NCI-H446 treated with DMSO at 0.1 percent for 48 hours (cell line): ENCODE measurements at places on chromosomes 2 and 18.
A peak's percentile ranks its signal among the peaks of the same experiment; 100 is the strongest.

DNA sequence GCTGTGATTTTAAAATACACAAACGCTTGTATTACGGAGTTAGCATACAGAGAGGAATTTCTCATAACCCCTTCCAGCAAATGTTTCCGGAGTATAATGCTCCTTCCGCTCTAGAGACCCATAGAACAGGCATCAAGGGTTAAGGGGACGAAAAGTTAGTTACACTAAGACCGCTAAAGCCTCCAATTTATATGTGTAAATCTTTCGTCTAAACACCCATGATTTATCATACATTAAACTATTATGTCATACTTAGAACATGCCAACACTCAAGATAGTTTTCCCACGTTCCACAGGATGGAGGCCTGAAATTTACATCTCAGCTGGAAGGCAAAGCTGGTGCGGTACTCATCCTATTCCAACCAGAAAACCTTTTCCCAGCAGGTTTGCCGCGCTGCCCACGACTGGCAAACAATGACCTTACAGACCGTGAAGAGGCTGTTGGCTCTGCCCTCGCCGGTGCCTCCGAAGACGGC lies 650 bp downstream of the ORMDL1 start:
- peak; percentile 13 for DNase-seq

DNA sequence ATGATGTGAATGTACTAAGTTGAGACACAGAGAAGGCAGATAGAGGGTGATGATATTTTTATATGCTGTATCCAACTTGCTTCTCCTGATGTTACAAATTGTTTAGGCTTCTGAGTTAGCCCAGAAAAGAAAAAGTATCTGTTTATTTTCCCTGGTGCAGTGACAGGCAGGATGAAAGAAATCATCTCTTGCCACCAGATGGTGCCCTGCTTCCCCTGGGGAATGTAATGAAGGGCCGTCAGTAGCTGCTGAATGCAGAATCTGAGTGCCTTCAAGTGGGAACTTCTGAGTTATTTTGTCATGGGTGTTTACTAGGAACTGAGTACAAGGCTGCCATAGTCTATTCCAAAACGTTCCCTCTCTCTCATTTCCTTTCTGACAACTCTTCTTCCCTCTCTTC lies 525.6 kb downstream of the MBD2 start:
- DNase-seq = peak; percentile 69

GRCh38 chr2:106195981-106196380 lies 1.9 kb upstream of the UXS1 start:
- DNase-seq = no peak

GRCh38 chr2:63819765-63820717 lies 21.7 kb upstream of the UGP2 start:
- peak; percentile 25 for DNase-seq

DNA sequence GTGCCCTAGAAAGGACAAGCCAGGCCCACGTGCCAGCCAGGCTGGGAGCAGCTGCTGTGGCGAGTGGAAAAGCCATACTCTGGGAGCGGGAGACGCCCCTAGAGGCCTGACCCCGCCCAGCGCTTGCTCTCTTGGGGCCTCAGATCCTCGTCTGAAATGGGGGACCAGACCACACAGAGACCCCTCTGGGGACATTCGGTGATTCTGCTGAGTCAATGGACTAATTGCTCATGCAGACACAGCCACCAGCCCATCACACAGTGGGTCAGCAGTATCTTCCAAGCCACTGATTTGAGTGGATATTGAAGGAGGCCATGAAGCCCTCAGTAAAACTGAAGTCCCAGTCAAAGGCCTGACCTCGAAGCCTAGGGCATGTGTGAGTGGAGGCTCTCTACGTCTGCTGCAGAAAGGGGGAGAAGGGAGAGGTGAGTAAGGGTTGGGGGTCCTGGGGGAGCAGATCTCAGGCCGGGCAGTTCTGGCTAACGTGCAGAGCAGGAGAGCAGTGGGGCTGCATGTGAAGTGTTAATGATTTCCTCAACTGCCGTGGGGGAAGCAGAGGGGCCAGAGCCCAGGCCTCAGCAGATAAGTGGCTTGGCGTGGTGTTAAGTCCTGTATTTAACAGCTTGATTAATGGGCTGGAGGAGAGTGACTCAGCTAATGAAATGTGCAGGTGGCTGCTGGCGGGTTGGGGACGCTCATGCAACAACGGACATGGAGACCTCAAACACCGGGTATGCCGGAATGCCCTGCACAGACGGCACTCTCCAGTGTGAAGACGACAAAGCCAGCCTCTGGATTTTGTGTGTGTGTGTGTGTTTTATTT lies 104.4 kb upstream of the TWIST2 start:
- DNase-seq = no peak

DNA sequence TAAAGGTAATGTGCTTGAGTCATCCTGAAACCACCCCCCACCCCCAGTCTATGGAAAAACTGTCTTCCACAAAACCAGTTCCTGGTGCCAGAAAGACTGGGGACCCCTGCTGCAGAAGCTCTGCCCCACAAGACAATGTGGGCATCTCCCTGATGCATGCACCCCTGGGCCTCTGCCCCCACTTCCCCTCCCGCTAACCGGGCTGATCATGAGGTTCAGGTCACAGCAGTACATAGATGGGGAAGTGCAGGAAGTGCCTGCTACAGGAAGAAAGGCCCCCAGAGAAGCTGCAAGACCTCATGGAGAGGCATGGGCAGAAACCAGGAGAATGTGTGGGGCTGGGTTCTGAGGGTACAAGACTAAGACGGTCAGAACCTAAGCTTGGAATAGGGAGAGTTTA lies 243.4 kb upstream of the ID2 start:
- DNase-seq = no peak

DNA sequence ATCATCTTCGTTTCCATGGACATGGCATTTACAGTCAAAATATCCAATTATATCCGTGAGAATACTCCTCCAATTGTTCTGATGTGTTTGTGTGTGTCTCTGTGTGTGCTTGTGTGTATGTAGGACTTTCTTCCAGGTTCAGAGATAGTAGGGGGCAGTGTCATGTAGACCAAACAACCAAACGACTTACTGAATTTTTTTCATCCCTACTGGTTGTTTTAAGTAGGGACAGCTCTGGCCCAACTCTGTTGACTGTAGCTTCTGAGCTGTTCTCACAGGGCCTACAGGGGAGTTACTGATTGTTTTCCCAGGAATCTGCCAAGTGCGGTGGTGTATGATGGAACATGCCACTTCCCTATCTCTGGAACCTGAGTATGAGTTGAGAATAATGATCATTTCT lies 69.6 kb downstream of the ETAA1 start:
- no peak for DNase-seq

DNA sequence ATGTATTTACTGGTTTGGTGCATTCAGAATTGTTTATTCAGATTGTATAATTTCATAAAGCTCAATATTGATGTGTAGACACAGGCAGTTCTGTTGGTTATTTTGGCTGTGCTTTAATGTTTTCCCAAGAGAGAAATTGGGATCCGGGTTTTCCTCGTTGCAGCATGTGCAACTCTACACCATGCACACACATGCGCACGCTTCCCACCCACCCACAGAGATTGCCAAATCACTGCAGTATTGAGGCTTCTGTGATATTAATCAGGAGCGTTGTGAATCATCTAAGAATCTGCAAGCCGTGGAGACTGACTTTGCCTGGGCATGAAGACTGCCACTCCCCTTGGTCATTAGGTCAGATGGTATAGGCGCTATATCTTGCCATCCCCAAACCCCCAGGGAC lies 571.5 kb downstream of the SLC4A3 start:
- DNase-seq = no peak

DNA sequence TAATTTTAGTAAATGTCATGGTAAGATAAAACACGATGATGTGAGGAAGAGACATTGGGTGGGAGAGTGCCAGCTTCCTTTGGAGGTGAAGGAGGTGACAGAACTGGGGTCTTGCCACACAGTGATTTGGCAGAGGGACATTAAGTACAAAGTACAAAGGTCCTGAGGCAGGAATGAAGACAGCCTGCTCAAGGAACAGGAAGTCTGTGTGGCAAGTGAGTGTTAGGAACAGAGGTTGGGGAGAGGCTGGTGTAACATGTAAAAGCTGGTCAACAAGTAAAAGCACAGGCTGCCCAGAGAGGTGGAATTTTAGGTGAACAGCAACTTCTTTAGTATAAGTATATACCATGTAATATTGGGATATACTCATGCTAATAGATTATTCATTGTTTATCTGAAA lies 73.1 kb downstream of the INPP5D start:
- DNase-seq = no peak

DNA sequence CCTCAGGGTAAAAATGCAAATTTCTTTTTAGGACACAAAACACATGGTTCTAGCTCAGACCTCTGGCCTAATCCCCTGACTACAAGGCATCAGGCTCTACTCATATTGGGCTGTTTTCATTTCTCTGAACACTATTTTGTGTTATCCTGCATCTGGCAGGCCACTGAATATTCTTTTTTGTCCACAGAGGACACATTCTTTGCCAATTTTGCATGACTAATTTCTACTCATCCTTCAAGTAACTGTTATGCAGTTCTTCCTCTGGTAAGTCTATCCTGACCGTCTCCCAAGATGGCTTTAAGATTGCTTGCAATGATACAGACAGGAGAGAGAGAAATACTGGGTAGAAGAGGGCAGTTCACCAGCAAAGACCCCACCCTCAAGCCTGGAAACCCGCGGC lies 107.6 kb upstream of the RGPD4 start:
- DNase-seq = no peak

DNA sequence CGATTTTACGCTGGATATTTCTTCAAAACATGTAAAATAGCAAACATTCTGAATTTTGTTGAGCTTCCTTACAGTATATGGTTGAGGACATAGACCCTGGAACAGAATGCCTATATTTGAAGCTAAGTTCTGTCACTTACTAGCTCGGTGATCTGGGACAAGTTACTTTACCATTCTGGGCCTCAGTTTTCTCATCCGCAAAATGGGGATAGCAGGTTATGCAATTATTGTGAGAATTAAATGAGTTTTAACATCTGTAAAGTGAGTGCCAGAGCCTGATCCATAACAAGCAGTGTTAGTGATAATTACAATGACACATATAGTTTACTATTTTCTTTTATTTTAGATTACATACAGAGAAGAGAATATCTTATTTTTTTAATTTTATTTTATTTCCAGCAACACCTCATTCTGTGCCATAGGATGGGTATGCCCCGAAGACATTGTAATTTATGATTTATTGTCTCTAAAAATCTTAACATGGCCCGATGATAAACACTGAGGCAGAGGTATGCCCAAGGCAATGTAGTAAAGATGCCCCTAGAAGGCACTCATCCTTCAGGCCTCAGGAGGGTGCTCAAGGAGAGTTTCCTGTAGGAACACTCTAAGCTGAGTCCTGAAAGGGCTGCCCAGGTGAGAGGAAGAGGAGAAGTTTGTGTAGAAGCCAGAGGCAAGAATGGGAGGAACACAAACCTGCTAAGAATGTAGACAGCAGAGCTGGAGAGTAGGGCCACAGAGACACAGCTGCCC lies 250.9 kb downstream of the BCL11A start:
- no peak for DNase-seq

GRCh38 chr2:237558961-237559641 lies 7.3 kb upstream of the PRLH start:
- DNase-seq = peak; percentile 36

DNA sequence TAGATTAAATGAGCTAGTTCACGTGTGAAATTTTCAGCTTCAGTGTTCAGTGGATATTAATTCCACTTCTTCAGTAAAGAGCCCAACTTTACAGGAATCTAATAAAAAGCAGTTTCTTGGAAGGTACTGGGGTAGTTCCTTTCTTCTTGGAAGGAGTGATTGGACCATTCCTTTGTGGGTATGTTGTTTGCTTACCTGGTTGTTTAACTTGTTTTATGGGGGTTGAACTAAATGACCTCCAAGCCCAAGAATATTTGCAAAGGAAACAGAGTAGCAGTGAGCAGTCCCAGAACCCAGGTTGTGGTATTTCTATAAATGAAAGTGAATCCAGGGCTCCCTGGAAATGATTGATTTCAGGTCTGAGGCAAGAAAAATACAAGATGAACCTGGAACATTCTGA lies 31.4 kb downstream of the KCNJ13 start:
- DNase-seq = no peak

DNA sequence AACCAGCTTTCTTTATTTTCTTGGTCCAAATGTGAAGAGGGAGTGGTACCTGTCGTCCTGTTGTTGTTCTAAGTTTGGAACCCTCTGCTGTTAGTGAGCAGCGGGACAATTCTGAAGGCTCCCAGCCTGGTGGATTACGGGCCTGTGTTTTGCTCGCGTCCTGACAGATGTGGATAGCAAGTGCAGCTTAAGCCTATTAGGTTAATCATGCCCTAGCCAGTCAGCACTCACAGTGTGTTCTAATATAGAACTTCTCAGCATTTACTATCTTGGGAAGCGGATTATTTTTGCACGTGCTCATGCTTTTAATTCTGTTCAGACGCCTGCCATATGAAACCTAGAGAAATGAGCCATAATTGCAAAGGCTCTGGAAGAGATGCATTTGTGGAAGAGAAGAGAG lies at the start of gene PCARE:
Gene PCARE, minus strand, starts transcription at position 113 of the 400 bp plus-strand sequence. CDS start 262 bp downstream, outside the sequence.
- no peak for DNase-seq

GRCh38 chr2:183984871-183985270 lies 613.5 kb upstream of the ZNF804A start:
- no peak for DNase-seq

DNA sequence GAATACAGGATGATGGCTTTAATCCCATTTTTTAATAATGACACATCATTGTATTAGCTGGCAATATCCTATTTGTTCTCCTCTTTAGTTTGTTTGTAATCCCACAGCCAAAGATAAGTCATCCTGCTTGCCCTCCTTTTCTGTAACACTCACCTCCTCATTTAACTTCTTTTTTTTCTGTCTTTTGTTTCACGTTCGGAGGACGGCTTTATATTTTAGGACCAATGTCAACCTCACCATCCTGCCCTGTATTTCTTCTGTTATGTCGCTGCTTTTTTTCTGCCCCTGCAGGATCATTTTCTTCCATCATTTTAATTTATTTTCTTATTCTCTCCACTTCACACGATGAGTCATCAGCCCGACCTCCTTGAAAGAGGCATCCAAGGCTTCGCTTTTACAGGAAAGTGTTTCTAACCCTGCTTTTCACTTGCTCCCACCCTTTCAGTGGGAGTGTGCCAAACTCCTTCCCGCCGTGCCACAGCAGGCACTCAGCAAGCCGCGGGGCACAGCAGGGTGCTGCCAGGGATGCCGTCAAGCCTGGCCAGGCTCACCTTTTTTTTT lies 11.4 kb downstream of the RAB31 start:
- DNase-seq = peak; percentile 34

GRCh38 chr18:68448736-68449135 lies 266.2 kb downstream of the TMX3 start:
- DNase-seq = no peak

DNA sequence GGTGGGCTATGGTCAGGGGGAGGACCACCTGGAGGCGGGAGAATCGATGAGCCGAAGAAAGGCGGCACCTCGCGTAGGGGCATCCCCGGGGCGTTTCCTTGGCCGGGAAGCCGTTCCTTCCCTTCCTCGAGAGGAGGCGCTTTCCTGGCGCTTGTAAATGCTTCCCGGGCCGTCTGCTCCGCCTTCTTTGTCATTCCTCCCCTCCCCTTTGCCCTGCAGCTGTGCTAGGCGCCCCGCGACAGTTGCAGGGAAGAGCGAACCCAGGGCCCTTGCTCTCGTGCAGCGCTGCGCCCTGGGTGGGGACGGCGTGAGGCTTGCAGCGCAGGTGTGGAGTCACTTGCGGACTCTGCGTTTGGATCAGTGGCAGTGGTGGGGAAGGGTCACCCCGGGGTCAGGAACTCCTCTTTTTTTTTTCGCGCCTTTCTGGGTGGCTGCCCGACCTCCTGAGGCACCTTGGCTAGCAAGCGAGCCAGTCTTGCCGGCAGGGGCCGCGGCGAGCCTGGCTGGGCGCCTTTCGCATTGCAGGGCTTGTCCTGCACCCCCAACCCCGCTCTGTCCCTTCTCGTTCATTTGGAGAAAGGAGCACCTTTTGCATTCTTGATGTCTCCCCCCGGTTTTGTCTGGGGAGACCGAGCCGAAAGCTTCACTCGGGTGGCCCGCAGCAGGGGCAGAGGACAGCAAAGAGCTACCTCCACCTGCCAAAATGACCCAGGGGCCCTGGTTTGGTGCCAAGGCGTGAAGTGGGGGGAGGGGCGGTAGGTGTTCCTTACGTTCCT lies 858 bp downstream of the KCNS3 start:
- DNase-seq = peak; percentile 58
